ENCODE measurements at places on chromosomes 5 and 9.

- DNase-seq, result no peak
Measured at GRCh38 chr9:79661279-79661678, 89.5 kb downstream of the TLE4 start.

- DNase-seq, result no peak
Measured at GRCh38 chr5:5105531-5105930, 34.6 kb upstream of the ADAMTS16 start.

DNA sequence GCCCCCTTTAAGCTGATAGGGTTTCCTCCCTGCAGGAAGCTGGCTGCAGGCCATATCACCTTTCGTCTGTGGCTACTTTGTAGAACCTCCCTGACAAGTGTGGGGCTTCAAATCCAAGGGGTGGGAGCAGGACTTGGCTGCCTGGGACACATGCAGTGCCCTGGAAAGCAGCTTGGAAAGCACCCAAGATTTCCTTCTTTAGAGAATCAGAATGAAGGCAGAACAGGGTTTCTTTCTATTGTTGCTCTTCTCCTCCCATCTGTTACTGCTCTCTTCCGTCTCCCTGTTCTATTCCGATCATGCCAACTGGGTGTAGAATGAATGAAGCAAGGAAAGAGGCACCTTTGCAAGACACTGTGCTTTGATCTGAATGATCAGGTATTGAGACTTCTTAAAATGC is 282.2 kb downstream of the MED10 start:
- no peak for DNase-seq

DNA sequence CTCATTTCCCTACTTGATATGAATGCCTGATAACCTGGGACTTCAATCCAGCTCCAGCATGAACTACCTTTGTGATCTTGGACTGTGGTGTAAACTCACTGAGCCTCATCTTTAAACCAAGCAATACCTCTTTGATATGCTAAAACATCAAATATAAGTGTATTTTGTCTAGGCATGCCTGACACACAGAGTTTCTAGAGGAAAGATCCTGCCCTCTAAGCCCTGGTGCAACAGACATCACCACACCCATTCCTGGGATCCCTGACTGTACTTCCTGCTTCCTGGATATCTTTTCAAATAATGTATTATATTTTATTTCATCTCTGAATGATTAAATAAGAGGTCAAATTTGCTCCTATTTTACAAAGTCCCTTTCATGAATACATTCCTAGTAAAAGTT is 55.8 kb downstream of the ANXA2R start:
- DNase-seq, result no peak

GRCh38 chr5:130092991-130093390 is 188.7 kb downstream of the CHSY3 start:
- no peak for DNase-seq

Measured in SK-N-SH (cell line).